ENCODE measurements at places on chromosomes 6 and 20.
A peak's percentile ranks its signal among the peaks of the same experiment; 100 is the strongest.

DNA sequence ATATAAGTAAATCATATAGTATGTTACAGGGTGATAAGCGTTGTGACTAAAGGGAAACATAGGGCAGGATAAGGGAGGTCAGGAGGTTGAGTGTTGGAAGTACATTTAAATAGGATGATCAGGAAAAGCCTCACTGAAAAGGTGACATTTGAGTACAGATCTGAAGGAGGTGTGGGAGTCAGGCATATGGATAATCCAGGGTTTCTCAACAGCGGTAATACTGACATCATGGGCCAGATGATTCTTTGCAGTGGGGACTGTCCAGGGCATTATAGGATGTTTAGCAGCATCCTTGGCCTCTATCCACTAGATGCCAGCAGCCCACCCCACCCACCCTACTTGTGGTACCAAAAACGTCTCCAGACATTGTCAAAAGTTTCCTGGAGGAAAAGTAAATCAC lies 292.6 kb upstream of the PREP start:
- DNase-seq: no peak

DNA sequence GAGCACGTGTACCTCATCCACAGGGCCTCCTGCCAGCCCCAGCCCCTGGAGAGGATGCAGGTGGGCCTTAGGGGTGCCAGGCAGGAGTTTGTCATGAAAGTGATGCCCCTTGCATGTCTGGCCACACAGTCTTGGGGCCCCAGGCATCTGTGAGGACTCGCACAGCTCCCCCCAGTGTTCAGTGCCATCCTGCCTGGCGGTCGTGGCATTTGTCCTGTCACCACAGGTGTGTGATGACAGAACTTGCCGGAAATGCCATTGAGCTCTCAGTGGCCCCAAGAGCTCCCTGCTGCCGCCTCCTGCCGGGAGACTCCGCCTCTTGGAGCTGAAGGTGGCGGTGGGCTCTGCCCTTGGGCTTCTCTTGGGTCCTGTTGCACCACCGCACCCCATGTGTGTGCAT lies 30.6 kb upstream of the ADRM1 start:
- DNase-seq: no peak

- DNase-seq: no peak
These were observed 609.0 kb downstream of the QKI start for GRCh38 chr6:164023535-164023934.

DNA sequence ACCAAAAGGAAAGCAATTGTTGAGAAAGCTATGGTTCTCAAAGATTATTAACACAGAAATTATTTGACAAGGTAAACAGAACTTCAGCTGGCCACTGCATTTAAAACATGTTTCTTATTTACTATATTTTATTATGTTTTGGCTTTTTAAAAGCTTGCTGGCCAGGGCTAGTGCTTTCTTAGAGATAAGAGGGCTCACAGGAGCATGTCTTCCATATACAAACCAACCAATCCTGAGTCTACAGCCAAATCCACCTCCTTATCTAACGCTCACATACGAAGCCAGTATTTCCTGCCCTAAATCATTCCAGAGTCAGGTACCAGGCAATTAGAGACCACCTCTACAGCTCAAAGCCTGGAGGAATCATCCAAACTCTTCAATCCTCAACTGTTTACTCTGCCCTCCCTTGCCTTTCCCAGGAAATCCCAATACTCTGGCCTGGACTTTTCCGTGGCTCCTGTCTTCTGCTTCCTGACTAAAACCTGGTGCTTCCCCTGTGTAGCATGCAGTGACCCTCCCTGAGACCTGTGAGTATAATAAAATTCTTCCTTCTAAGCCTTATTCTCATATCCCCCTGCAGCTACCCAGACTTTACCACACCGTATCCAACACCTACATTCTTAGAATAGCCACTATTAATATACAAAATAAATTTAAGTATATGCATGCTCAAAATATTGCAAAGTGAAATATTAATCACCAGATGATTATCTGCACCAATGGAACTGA lies 33.2 kb downstream of the RANBP9 start:
- DNase-seq: no peak

- no peak for DNase-seq
These were observed 324.7 kb upstream of the JARID2 start for GRCh38 chr6:14921170-14921569.

GRCh38 chr20:33883164-33883563 lies 72.0 kb downstream of the CHMP4B start:
- DNase-seq: no peak

- DNase-seq: no peak
These were observed 5.2 kb downstream of the MRPS10 start for GRCh38 chr6:42212442-42212841.

GRCh38 chr20:20003031-20003954 lies 13.9 kb upstream of the NAA20 start:
- DNase-seq: no peak

DNA sequence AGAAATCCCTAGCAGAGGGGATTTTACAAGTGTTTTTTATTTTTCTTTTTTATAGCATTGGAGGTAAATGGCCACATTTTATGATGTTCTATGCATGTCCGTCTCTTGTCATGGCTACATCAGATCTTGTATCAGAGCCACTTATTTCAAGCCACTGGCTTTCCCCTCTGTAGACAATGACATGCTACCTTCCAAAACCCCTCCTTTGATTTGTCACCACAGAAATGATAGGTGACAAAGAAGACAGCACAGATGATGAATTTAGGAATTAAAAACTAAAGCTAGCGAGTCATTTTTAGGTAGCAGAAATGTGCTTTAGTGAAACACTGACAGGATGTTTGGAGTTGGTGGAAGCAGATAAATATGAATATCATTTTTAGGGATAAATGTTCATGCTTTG lies 20.8 kb downstream of the PLCB1 start:
- no peak for DNase-seq

DNA sequence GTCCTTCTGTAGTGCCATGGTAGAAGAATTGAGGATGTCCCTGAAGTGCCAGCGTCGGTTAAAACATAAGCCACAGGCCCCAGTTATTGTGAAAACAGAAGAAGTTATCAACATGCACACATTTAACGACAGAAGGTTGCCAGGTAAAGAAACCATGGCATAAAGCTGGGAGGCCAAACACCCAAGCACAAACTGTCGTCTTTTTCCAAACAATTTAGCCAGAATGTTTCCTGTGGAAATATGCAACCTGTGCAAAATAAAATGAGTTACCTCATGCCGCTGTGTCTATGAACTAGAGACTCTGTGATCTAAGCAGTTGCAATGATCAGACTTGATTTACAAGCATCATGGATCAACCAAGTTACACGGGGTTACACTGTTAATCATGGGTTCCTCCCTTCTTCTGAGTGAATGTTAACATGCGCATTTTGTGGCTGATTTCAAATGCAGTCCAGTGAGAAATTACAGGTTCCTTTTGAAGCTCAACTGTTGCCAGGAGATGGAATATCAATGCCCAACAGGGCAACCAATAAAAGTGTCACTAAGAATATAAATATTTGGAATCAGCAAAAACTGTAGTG lies 674.9 kb downstream of the GRIK2 start:
- DNase-seq: no peak

- DNase-seq: no peak
These were observed 23.0 kb downstream of the ECI2 start for GRCh38 chr6:4112366-4112765.

- DNase-seq: no peak
These were observed 9.3 kb downstream of the ROMO1 start for GRCh38 chr20:35708502-35708901.

DNA sequence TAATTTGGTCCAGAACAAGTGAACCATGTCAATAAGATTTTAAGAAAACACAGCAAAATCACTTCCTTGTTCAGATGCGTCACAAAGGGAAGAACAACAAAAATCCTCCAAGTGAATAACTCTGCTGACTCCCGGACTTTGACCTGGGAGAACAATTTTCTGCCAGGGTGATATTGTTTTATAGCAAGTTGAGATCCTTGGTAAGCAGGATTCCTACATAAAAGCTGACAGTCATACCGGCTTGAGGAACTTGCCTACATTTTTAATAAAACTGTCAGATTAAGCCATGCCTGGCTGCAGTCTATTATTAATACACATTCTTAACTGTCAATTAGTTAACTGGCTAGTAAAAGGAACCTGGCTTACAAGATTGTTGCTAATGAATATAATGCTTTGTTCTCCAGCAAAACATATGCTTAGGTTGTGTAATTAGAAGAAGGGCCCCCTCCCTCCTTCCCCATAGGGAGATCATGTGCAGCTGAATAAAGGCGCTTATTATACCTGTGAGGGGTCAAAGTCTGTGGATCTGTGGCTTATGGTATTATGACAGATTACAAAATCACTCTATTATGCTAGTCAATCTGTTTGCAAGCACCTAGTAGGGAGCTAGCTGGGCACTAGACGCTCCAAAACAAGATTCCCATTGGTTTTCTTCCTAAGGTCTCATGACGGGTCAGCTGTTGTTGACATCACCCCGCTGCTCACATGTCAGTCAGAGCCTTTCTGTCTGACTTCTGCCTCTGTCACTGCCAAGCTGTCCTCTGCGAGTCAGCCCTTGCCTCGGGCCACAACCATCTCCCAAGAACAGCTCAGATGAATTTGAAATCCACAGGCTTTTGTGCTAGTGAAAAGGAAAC lies 44.6 kb upstream of the SEC63 start:
- DNase-seq: no peak

GRCh38 chr6:37920667-37921066 lies 101.1 kb downstream of the ZFAND3 start:
- DNase-seq: no peak

DNA sequence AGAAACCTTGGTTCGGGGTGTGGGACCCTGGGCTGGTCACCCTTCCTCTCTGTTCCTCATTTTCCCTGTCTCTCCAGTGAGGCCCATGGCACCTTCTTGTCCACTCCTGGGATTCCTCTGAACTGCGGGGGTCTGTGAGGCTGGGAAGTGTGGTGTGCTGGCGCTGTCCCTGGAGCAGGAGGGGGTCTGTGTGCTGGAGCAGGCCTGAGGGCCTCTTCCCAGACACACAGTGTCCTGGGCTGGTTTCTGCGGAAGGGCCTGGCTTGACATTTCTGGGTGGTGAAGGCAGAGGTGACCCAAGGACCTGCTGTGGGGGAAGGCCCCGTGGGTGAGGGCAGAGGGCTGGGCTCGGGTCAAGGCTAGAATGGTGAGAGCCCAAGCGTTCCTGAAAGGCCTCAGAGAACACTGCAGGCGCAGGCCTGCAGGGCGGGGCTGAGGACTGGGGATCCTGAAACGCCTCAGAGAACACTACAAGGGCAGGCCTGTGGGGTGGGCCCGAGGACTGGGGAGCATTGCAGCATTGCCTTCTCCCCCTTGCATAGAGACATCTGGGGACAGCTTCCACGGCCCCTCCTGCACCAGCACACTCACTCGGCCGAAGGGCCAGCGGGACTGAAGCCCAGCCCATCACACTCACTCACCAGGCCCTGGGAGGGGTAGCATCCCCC lies 10.6 kb upstream of the BAK1 start:
- DNase-seq: no peak

DNA sequence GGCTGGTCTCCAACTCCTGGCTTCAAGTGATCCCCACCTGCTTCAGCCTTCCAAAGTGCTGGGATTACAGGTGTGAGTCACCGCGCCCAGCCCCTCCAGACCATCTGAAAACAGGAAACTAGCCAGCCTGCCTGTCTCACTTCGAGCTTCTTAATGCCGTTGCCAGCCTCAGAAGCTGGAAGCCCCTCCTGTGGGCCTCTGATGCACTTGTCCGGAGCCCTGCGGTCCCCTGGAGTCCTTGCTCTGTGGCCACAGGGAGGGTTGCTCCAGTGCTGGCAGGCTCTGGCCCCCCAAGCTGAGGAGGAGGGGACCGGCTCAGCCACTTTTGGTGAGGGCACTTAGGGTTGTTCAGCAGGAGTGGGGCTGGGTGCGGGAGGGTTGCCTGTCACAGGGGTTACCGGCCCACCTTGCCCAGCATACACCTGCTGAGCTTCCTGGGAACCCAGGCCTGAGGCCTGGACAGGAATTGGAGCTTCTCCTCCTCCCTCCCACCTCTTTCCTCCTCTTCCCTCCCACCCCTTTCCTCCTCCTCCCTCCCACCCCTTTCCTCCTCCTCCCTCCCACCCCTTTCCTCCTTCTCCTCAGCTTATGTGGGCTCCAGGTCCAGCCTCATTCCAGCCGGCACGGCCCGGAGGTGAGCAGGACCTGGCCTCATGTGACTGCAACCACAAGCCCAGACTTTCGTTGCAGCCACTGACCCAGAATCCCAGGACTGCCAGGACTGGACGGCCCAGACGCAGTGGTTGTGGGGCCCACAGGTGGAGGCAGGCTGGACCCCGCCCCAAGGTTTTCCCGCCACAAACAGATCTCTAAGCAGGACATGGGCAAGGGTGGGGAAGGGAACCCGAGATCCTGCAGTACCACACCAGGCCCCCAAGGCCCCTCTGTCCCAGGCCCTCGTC lies 9.4 kb upstream of the BIRC7 start:
- DNase-seq: no peak

DNA sequence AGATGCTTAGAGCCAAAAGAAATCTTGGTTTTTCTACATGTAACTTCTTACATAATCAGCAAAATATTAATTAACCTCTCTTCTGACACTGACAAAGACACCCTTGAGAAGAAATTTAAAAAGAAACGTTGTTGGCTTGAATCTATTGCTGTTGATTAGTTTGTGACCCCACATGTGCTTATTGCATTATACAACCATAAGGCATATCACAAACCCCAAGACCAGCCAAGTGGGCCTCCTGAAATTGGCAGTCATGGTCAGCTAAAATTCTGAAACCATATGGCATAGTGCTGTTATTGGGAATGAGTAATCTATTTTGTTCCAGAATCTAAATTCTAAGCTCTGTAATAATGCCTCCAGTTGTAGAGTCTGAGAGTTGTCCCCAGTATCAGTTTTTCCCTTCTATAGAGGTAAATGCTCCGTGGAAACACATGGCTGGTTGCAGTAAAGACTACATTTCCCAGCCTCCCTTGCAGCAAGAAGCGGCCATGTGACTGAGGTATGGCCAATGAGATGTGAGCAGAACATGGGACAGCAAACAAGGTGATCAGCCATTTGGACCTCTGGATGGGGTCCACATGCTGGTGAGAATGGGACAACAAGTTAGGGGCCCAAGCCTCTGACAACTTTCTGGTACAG lies 42.3 kb upstream of the PTPN1 start:
- peak; percentile 61 for DNase-seq

- DNase-seq: no peak
These were observed 162.9 kb upstream of the SLC24A3 start for GRCh38 chr20:19049514-19049913.

- no peak for DNase-seq
These were observed 194.1 kb downstream of the SYNDIG1 start for GRCh38 chr20:24663496-24663895.
